HEK293T (cell line): ENCODE measurements at places on chromosomes 5 and 9.

DNA sequence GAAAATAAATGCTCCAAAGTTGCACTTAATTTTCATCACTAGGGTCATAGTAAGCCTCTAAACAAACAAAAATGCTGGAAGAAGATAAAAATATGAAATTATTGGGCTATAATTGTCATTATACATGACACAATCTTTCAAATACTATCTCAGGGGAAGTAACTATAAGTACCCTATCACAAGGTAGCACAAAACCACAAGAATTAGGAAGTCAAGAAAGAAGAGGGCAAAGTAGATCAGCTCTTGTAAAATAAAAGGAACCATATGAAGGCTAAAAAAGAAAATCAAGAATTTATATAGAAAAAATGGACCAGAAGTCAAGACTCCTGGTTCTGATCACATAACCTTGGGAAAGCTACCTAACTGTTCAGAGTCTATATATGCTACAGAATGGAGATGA lies 48.1 kb downstream of the DIAPH1 start:
- no peak for DNase-seq

DNA sequence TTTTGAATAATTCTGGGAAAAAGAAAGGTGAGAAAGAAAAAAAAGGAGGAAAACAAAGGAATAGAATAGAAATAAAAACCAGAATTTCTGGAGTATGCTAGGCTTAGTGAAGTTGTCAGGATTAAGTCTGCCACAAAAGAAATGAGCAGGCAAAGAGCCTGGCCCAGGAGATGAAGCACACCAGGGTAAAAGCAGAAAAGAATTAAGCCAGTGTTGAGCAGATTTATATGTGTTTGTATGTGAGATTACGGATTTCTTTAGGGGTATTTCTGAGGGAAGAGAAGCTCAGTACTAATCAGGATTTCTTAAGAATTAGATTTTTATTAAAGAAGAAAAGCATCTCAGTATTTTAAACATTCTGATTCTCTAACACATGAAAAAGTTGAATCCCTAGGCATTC lies 74.5 kb downstream of the MRPS27 start:
- no peak for DNase-seq

DNA sequence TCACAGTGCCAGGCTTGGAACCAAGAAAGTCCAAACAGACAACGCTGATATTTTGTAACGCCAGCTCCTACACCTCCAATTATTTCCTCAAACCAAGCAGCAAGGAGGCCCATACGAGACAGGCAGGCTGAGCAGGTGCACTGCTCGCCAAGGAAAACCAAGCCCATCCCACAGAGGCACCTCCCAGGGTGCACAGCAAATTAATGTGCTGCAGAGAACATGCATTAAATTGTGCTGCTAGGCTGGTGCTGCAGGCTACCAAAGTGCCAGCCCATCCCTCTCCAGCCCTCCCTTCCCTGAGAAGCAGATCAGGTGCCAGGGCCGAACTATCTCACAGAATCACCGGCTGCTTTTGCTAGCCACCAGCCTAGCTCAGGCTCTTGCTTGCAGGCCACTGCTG lies 137.8 kb downstream of the PAX5 start:
- no peak for DNase-seq

GRCh38 chr5:96302174-96302738 lies 130.8 kb downstream of the PCSK1 start:
- DNase-seq: no peak

DNA sequence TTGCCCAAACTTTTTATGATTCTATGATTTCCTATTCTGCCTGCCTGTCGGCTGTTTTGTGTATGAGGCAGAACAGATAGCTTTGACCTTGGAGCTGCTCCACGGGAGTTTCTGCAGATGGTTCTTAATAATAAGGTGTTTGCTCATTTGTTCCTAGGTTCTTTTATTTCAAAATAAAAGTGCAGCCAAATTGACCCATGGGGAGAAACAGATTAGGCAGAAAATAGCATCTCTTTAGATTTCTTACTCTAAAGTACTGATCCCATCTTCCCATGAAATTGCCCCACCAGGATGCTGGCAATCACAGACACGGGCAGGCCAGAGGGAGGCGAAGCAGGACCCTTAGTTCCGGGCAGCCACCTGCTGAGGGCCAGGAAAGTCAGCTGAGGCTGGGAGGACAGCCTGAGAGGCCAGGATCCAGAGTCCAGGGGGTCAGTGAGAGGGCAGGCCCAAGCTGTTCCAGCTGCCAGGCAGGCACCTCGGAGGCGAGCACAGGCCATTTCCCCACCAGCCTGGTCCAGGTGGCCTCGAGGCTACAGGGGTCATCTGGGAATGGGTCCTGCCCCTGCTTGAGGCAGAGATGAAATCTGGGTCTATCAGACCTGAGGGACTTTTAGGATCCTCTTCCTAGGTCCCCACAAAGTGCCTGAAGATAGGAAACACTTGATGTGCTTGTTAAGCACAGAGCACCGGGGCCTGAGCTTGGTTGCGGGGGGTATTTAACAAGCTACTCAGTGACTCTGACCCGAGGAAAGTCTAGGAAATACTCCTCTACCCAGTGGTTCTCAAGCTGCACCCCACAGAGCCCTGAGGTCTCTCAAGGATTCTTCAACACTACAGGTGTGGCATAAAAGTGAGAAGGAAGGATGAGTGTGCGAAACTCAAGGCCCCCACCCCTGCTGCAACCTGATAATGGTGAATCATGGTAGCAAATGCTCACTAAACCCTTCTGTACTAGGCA lies 145.4 kb downstream of the CMYA5 start:
- DNase-seq: no peak

DNA sequence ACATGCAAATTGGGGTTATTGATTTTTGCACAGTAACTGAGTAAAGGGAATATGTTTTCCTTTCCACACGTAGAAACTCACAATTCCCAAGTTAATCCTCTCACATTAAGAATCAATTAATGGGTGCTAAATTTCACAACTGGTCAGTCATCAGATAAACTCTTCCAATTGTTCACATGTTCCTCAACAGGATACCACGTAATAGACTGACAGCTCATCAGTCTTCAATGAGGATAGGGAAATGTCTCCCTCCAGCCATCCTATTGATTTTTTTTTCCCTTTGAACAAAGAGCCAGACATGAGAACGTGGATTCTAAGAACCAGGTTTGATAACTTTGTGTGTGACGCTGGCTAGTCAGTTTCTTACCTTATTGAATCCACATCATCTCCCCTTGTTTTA lies 768 bp upstream of the CER1 start:
- DNase-seq: no peak

DNA sequence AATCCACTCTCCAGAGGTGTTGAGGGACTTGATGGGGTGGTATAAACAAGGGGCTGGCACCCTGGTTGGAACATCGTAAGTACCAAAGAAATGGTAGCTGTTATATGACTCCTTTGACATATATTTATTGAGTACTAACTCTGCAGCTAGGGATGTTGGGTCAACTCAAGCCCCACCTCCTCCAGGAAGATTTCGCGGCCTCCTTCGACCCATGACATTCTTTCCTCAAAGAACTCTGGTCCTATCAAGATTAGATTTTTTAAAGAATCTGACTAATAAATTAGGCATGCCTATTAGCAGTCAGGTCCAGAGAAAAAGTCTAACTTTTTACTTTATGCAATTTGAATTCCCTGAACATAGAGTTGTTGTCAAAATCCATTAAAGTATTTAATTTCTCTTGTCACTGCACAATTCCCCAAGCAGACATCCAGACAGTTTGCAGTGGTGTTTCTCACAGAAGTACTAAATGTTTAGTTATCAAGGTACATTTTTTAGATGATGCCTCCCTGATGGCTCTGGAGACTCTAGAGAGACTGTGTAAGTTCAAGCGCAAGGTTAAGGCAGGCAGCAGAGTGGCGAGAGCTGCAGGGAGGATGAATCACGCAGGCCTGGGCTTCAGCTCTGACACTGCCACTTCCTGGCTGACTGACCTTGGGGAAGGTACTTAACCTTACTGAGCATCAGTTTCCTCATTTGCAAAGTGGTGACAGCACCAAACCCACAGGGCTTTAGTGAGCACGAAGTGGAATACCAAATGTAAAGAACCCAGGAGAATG lies 209.6 kb downstream of the TTLL11 start:
- DNase-seq: no peak

GRCh38 chr9:76352026-76352620 lies 42.1 kb downstream of the RFK start:
- DNase-seq: no peak
